ENCODE measurements at places on chromosomes 13 and 19. TPM values are rescaled to one million over a fixed set of nuclear protein-coding genes. Genes with fewer than 3 reads are reported as not detected.

DIS3 gene
- total RNA-seq: 27.4 TPM

CHAMP1 gene
- total RNA-seq: 9.3 TPM

LGALS4 gene
- total RNA-seq: 3.2 TPM

DZIP1 gene
- 53.3 TPM for total RNA-seq

C19orf67 gene
- not detected for total RNA-seq

ZNF112 gene
- total RNA-seq: 18.0 TPM

TMEM190 gene
- not detected for total RNA-seq

ALOX5AP gene
- total RNA-seq: 2.8 TPM

CDX2 gene
- not detected for total RNA-seq

AXL gene
- 10.6 TPM for total RNA-seq

RASAL3 gene
- 0.64 TPM for total RNA-seq

SIGLEC14 gene
- total RNA-seq: 1.6 TPM

C1QTNF9 gene
- total RNA-seq: not detected

ARL11 gene
- total RNA-seq: 0.18 TPM

ZNF556 gene
- 0.18 TPM for total RNA-seq

CRB3 gene
- total RNA-seq: 4.3 TPM

PSPN gene
- 3.3 TPM for total RNA-seq

ZNF763 gene
- 6.0 TPM for total RNA-seq

IFNL1 gene
- not detected for total RNA-seq

CDC42EP5 gene
- 3.9 TPM for total RNA-seq

CAPNS1 gene
- total RNA-seq: 89.6 TPM

TMEM86B gene
- total RNA-seq: 3.1 TPM

KLK8 gene
- total RNA-seq: not detected

YJEFN3 gene
- 2.8 TPM for total RNA-seq

ELAVL1 gene
- 20.2 TPM for total RNA-seq

SIGLEC5 gene
- total RNA-seq: 0.27 TPM

MOB3A gene
- 14.8 TPM for total RNA-seq

UBE2L5 gene
- total RNA-seq: 0.64 TPM

LENG8 gene
- 49.7 TPM for total RNA-seq

FAM83E gene
- total RNA-seq: not detected

TEAD2 gene
- 15.3 TPM for total RNA-seq

PMIS2 gene
- not detected for total RNA-seq

FFAR2 gene
- not detected for total RNA-seq

ZNF699 gene
- 13.8 TPM for total RNA-seq

ZNF576 gene
- 7.1 TPM for total RNA-seq

KLK2 gene
- total RNA-seq: 0.09 TPM

CNN1 gene
- total RNA-seq: 1.00 TPM

ZNF665 gene
- total RNA-seq: 7.2 TPM

HAUS5 gene
- total RNA-seq: 8.2 TPM

ZNF83 gene
- 77.8 TPM for total RNA-seq

TMEM255B gene
- 7.9 TPM for total RNA-seq

IZUMO4 gene
- total RNA-seq: 4.4 TPM

KLK6 gene
- total RNA-seq: not detected

CC2D1A gene
- 10.1 TPM for total RNA-seq

PDX1 gene
- not detected for total RNA-seq

ATXN8OS gene
- 1.1 TPM for total RNA-seq

DAND5 gene
- 0.18 TPM for total RNA-seq
